ENCODE measurements at places on chromosomes 16 and 17.

DNA sequence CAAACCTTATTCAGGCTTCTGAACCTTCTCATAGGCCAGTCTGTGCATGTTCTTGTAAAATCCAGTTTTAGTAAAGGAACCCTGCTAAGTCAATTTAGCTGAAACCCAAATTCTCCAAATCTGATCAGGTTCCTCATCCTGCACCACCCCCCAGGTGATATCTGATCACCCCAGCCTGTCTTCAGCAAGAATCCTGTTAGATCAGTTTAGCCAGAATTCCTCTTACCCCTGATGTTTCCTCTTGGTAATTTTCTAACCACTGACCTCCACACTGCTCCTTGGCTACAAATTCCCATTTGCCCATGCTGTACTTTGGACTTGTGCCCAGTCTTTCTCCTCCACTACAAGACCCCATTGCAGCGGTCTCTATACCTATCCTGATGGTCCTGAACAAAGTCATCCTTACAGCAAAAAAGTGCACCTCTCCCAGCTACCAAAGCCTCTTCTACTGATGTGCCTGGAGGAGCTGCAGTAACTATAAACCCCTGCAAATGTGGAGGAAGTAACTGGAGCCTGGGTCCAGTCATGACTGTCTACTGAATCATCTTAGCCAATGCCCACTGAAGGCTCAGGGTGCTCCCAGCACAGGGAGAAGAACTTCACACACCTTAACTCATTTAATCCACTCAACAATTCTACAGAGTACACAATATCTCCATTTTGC lies 23.8 kb downstream of the TEX14 start:
- no peak for DNase-seq

- DNase-seq: no peak
Measured at GRCh38 chr17:31841850-31842194, 17.2 kb downstream of the COPRS start.

GRCh38 chr16:24524855-24525677 lies 14.3 kb upstream of the RBBP6 start:
- DNase-seq: no peak

DNA sequence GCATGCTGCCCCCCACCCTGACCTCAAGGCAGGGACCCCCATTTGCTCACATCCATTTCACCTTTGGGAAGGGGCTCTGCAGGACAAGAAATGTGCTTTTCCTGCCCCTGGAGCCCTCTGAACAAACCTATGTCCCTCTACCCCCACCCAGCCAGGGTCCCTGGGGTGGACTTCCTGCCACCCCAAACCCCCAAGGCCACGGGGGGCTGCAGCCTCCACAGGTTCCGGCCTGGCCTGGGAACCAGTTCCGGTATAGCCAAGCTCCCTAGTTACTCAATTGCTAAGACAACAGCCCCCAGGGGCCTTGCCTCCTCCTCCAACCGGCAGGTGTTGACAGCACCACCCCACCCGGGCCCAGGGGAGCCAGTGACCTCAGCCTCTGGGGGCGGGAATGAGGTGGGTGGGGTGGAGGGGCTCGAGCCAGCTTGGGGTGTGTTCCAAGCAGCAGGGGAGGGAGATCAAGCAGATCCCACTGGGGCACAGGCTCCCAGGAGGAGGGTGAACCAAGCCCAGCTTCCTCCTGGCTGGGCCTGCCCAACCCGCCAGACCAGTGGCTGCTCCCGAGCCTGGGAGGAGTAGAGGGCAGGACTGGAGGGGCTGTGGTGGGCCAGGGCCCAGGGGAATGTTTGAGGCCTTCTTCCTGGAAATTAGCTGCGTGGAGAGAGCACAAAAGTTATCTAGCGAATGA lies 6.6 kb downstream of the PNMT start:
- DNase-seq: no peak

- no peak for DNase-seq
Measured at GRCh38 chr17:64580384-64581315, 73.9 kb downstream of the CEP95 start.

GRCh38 chr17:1713878-1714426 lies 3.8 kb upstream of the TLCD2 start:
- no peak for DNase-seq

DNA sequence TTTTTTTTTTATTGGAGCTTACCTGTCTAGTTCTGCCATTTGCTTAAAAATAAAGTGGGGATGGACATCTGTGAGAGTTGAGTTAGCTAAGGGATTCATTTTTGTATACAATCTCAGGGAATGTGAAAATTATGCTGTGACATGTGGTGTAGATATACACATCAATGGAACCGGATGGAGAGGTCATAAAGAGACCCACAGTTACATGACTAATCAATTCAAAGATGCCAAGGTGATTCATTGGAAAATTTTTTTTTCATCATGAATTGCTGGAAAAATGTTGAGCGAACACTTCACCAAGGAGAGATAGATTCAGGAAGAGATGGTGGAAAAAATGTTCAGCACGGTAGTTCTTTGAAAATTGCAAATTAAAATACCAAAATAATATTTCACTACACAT lies 605.4 kb upstream of the KIF2B start:
- DNase-seq: no peak

GRCh38 chr17:35116845-35117244 lies 2.8 kb downstream of the RAD51D start:
- DNase-seq: no peak

DNA sequence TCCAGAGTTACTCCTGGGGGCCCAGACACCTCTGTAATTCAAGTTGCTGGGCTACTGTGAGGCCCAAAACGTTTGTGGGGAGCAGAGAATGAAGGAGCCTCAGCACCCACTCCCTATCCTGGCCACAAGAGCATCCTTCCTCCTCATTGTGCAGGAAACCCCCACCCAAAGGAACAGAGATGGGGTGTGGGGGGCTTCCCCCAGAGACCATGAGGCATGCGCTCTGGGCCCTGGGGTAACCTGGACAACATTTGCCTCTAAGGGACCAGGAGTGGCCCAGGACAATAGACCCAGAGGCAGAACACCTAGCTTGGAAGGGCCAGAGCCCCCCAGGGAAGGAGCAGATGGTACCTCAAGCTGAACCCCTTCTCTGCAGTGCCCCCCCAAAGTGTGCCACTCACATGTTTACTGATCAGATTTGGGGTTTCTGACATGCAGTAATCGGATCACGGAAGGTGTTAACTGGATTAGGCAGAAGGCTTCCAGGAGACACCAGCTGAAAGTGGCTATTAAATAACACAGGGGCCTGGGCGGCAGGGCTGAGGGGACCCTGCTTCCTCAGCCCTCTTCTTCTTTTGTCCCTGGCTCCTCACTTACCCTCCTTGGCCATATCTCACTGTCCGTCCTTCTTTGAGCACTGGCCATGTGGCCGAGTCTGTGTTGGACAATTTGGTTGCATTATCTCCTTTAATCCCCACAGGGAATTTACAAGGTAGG lies 50.8 kb downstream of the SDK2 start:
- DNase-seq: no peak

DNA sequence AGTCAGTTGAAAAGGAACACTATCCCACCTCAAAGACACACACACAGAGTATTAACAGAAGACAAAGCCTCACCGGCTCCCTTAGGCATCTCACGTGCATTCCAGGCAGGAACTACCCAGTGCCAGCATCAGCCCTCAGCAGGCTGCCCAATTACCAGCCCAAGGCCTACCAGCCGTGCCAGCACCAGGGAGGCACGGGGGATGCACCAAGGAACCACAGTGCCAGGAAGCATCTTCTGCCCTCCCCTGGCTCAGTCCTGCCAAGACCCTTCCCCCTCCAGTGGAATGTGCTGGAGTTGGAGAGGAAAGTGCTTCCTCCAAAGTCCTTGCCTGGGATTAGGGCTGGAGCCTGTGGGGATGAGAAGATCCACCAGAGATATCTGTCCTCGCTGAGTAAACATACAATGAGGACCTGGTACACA lies 11.0 kb upstream of the KRT19 start:
- DNase-seq: no peak

DNA sequence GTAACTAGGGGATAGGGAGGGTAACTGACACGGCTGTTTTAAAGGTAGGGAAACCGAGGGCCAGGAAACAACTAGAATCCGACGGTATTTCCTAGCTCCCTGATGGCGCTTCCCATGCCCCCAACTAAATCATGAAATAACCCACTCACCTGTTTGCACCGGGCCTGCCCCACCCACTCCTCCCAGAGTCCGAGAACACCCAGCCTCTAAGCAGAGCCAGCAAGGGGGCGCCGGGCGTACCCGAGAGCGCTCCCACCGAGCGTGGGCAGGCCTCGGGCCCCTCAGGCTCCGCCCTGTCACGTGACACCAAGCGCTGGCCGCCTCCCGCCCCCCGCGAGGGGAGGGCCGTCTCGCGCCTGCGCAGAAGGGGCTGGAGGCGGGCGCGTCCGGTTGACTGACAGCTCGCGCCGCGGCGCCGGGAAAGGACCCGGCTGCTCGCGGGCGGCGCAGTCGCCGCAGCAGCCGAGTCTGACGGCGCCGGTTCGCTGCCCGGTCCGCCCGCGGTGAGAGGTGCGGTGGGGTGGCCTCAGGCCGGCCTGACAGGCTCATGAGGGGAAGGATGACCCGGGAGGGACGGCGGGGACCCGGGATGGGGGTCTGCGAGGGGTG lies at the start of gene KIAA0513:
Gene KIAA0513, plus strand, starts transcription at position 447 of the 609 bp plus-strand sequence. CDS start 39,277 bp downstream, outside the sequence.
- peak; percentile 88 for DNase-seq

DNA sequence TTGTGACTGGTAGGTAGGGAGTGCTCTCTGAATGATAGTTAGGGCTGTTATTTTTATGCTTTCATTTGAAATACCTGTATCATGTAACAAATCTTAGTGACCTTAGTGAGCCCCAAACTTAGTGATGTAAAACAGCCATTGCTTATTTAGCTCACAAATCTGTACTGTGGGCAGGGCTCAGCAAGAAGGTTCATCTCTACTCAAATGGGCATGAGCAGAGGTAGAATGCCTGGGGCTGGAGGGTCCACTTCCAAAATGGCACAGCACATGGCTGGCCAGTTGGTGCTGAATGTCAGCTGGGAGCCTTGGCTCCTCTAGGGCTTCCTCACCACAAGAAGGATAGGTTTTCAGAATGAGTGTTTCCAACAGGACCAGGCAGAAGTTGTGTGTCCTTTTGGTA lies 49.3 kb upstream of the FOXF1 start:
- DNase-seq: no peak

- no peak for DNase-seq
Measured at GRCh38 chr17:20988896-20989295, 53.9 kb downstream of the USP22 start.

GRCh38 chr17:57468932-57469775 lies 212.8 kb downstream of the MSI2 start:
- DNase-seq: no peak
